NCI-H2081 (cell line): ENCODE measurements at places on chromosomes 6 and 20.

GRCh38 chr20:38934530-38934929 lies 8.3 kb downstream of the FAM83D start:
- DNase-seq, result no peak

DNA sequence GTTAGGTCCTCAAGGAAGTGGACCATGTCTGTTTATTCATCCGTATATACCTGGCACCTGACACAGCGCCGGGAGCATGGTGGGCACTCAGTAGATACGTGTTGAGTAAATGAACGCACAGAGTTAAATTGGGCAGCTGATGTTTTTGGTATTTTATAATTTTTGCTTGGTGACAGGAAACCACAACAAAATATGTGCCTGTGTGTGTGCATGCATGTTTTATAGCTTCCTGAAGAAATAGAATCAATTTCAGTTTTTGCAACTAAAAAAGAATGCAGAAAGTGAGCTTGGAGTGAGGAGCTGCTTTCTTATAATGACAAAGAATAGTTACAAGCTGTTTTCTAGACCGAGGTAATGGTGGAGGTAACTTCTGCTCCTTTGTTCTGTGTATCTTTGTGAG lies 91.4 kb downstream of the PLCB4 start:
- no peak for DNase-seq

DNA sequence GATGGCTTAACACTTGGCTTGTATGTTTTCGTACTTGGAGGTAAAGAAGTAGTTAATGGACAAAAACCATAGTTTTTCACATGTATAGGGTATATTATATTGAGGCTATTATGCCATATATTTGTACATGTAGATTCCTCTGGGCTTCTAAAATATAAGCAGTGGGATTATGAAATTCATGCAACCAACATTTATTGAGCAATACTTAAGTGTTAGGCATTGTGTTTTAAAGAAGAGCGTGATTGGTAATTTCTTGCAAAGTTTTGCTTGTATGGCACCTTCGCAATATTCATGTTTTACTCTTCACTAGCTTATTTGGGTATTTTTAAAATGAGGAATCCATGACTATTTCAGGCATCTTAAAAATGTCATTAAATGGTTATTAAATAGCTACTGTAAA lies 2.5 kb downstream of the TULP4 start:
- DNase-seq, result no peak

DNA sequence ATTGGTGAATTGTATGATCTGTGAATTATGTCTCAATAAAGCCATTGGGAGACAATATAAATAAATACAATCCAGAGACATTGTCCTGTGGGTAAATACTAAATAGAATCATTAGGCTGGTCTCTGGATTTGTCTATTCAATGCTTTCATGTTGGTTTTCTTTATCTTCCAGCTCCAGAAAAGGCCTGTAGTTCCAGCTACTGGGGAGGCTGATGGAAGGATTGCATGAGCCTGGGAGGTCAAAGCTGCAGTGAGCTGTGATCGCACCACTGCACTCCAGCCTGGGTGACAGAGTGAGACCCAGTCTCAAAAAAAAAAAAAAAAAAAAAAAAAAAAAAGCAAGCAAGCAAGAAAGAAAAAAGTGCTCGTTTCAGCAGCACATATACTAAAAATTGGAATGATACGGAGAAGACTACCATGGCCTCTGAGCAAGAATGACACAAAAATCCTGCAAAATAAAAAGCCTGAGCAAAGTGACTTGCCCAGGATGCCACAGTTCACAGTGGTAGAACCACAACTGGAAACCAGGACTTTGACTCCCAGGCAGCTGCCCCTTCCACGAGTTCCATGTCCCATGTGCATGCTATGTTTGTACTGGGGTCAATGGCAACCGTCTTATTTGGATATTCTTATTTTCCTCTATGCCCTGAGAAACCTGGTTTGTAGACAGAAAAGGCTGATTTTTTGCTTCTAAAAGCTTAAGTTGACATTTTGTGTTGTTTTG lies 33.6 kb upstream of the GMPR start:
- DNase-seq, result no peak

DNA sequence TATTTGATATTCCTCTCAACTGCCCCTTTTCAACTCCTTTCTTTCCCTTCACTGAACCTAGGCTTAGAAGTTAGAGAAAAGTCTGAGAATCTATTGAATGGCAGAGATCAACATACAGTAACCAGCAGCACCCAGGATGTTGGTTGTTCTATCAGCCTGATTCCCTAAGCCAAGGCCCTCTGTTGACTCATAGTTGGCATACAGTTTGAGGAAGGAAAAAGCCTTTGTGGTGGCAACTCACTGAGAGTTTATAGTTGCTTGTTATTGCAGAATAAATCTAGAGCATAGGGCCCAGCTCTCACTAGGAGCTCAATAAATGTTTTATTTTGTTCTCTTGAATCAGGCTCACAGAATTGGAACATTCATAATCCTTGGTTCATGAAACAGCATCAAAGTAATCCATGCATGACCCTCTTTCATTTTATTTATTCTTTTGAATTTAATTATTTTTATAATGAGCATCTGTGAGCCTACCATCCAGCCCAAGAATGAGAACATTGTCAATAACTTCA lies 119.1 kb upstream of the ADGRF1 start:
- DNase-seq, result peak; percentile 45

- DNase-seq, result no peak
Measured at GRCh38 chr20:56423211-56423610, 11.2 kb downstream of the CASS4 start.

GRCh38 chr20:23659989-23660837 lies 22.5 kb upstream of the CST3 start:
- DNase-seq, result no peak

DNA sequence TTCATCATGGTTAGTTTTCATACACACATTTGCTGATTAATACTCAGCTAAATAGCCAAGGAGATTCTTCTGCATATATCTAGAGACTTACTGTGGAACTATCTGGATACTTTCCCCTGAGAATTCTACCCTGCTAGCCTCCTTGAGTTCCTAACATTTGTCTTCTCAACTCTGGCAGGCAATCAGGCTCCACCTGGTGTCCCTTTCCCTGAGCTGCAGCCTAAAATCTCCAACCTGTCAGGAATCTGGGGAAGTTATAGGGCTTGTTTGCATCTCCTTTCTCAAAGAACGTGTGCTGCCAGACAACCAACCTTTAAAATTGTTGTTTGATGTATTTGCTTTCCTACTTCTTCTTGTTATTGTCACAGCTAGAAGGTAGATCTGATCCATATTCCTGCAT lies 73.4 kb downstream of the FUT9 start:
- no peak for DNase-seq

- DNase-seq, result no peak
Measured at GRCh38 chr6:1144842-1145767, 166.8 kb upstream of the FOXQ1 start.

- no peak for DNase-seq
Measured at GRCh38 chr6:162046324-162046723, 681.2 kb downstream of the PRKN start.

GRCh38 chr6:744666-745353 lies 51.9 kb upstream of the EXOC2 start:
- peak; percentile 31 for DNase-seq

GRCh38 chr20:1377341-1377871 lies 15.4 kb downstream of the FKBP1A start:
- no peak for DNase-seq

GRCh38 chr6:79392094-79392493 lies 145.1 kb downstream of the LCA5 start:
- DNase-seq, result no peak
